ENCODE measurements at places on chromosomes 7 and 10. TPM values are rescaled to one million over a fixed set of nuclear protein-coding genes. Genes with fewer than 3 reads are reported as not detected.

GRCh38 chr10:94546049-94546900, 687 bp downstream of the HELLS start:
- no peak for DNase-seq

DNA sequence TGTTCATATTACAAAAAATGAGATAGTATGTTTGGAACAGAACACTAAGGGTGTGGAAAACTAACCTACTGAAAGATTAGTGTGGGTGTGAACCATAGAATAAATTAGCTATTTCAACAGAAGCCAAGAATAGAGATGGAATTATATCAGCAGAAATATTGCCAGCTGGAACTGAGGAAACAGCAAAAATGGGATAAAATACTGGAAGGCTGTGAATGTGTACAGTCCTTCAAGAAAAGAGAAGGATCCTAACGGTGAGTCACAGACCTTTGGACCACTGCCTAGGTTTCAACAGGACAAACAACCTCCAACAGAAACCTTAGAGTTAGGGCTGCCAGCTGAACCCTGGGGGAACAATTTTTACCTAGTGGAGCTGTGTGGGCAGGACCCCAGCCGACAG, 395.0 kb downstream of the ZWINT start:
- no peak for DNase-seq

DNA sequence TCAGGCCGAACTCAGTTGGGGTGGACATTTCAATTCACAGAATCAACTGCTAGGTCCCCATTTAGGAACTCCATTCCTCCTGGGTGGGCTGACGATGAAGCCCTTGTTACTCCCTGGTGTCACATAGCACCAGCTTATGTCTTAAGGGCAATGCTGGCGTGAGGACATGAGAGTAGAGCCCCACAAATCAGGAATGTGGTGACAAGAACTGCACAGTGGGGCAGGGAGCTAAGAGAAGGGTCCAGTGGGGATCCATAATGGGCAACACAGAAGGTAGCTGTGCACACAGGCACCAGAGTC, 57.0 kb downstream of the LYZL1 start:
- no peak for DNase-seq

- DNase-seq, result no peak
Measured at GRCh38 chr7:12642508-12642907, 44.9 kb upstream of the ARL4A start.

DNA sequence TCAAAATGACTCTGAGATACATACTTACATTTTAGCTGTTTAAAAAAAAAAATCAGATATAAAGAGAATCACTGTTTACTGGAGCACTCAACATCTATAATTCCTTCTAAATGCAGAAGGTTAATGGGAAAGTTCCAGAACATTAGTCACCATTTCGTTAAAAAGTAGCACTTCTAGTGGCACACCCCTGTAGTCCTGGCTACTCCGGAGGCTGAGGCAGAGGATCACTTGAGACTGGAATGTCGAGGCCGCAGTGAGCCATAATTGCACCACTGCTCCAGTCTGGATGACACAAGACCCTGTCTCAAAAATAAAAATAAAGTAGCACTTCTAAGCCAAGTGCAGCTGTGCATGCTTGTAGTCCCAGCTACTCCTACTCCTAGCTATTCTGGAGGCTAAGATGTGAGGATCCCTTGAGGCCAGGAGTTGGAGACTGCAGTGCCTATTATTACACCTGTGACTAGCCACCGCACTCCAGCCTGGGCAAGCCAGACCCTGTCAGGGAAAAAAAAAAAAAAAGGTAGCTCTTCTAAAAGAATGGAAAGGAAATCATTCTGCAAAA, 2.2 kb downstream of the FGFBP3 start:
- no peak for DNase-seq

The SEMA3D gene
- 0.19 TPM for polyA plus RNA-seq

The PGAM2 gene
- 6.7 TPM for polyA plus RNA-seq

DNA sequence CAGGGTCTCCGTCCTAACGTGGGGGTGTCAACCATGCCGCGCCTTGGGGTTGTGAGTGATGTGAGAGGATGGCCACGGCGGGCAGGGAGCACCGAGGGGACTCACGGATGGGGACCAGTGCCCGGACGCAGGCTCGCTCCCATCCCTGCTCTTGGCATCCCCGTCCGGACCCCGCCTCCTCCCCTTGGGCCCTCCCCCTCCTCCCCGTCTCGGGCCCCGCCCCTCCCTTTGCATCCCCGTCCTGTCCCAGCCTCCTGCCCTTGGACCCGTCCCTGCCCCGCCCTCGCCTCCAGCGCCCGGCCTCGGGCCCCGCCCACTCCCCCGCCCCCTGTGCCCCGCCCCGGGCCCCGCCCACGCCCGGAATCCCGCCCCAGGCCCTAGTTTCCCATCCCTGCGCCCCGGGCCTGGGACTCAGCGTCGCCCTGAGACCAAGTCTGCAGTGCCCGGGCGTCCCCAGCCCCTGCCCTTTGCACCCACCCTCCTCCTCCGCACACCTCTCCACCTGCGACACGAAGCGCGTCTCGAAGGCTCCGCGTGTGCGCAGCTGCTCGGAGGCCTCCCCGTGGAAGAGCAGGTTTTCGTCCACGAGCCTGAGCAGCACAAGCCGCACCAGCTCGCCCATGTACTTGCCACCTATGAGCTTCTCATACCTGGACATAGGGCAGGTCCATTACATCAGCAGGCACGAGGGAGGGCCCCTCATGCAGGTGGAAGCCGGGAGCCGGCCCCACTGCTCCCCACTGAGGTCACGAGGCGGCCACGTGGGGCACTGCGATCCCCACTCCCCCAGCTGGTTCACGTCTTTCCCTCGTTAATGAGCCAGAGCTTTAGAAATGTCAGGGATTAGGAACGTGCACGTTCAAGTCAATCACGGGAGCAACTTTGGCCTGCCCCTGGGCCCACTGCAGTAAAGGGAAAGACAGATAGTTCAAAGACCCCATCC, 5.1 kb upstream of the MYL7 start:
- peak; percentile 82 for DNase-seq

The THNSL1 gene
- polyA plus RNA-seq, result 2.9 TPM

- no peak for DNase-seq
Measured at GRCh38 chr10:48468130-48468790, 136.6 kb downstream of the ARHGAP22 start.

The CYTH3 gene
- polyA plus RNA-seq, result 5.4 TPM

- no peak for DNase-seq
Measured at GRCh38 chr7:100567031-100567730, 6.5 kb downstream of the SAP25 start.
